Anterior cingulate cortex (tissue), 58 donors: ENCODE measurements at places on chromosomes 5 and 9.
A peak's percentile ranks its signal among the peaks of the same experiment; 100 is the strongest.

DNA sequence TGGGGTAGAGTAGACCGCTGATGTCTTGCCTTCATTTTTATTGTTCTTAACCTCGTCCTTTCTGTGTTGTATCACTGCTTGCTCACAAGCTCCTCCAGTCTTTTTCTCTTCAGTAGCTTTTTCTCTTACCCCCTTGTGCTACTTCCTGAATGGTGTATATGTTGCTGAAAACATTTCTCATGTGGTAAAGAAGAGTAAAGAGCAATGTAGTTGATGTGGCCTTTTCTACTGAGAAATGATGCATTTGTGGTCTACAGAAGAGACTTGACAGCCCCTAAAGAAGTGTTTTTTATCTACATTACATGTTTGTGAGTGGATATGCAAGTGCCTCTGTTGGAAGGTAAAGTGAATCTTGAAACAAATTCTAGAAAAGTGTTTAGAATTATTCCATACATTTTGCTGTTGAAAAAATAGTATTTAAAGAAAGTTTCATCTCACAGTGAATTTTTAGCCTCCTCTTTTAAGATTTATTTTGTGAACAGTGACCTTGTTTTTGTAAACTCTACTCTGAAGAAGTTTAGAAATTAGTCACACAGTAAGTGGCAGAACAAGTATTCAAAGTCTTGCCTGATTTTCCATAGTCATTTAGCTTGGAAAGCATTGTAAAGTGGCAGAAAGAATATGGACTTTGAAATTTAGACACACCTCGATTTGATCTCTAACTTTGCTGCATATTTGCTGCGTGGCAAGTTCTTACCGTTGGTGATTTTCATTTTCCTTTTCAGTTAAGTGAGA is 17.4 kb downstream of the CDC42SE2 start:
- no peak for DNase-seq

DNA sequence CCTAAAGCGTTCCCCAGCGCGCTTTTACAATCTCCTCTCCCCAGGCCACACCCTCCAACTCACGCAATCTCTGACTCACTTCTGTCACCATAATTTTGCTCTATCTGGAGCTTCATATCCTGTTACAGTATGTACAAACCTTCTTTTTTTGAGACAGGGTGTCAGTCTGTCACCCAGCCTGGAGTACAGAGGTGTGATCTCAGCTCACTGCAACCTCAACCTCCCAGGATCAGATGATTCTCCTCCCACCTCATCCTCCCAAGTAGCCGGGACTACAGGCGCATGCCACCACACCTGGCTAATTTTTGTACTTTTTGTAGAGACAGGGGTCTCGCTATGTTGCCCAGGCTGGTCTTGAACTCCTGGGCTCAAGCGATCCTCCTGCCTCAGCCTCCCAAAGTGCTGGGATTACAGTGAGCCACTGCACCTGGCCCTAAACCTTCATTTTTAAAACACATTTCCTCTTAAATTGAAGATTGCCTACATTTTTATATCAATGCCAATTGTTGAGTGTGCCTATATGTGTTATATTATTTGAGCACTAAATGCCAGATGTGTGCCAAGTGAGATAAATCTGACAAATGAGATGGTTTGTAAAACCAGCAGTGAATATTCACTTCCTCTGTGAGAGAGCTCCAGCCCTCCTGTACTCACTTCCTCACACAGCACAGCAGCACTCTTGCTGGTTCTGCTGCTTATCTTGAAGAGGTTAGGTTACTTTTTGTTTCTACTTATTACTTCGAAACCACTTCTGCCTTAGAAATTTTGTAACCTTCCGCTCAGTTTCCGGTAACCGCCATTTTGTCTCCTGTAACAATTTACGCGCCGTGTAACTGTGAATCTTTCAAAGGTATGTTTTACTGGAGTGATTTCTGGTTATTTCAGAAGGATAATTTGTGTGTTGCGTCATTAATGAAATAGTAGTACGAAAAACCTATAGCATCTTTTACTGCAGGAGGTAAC is 57.9 kb downstream of the DOCK8 start:
- DNase-seq, result no peak

GRCh38 chr9:131468031-131468430 is 34.7 kb upstream of the POMT1 start:
- no peak for DNase-seq

DNA sequence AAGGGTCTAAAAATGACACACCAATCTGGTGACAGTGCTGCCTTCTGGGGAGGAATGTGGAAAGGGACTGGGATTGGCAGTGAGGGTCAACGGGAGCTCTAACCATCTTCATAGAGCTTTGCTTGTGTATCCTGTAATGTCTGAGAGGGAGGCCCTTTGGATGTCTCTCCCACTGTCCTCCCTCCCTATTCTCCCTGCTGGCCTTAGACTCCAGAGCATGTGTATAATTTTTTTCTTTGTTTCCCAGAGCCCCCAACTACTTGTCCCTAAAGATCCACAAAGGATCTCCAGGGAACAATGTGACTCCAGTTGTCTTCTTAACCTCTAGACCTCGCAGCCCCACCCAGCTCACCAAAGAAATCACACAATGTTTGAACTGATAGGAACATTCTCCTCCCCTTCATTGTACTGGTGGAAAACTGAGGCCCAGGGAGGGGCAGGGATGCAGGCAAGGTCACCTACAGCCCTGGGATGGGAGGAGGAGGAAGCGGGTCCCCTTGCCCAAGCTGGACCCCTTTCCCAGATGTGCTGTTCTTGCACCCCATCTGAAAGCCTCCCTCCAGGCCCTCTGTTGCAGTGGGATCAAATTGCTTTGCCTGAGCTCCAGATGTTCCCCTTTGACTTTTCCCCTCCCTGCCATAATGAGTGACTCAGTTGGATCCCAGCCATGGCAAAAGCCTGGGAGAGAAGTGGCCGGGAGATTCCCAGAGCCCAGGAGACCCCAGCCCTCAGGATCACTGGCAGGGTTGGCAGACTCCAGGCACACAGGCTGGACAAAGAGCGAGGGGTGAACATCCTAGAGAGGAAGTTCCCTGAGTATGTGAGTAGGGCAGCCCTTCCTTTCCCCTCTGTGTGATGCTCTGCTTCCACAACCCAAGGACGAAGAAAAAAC is 21.8 kb downstream of the SPARC start:
- DNase-seq, result no peak

DNA sequence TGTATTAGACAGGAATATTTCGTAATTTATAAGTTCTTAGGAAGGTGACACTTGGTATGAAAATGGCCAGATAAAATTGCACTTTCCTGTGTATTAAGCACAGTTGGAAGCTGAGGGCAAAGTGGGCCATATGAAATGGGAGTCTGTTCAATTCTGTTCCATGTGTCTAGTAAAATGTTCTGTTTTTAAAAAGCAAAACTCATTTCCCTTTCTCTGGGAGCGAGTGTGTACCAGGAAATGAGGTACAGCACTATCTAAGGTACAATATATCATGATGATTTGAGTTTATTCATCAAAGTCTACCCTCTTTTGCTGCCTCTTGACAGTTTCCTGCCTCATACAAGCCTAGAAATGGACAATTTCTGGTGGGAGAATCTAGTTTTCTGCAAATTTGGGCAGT is 51.2 kb upstream of the KCNN2 start:
- no peak for DNase-seq

DNA sequence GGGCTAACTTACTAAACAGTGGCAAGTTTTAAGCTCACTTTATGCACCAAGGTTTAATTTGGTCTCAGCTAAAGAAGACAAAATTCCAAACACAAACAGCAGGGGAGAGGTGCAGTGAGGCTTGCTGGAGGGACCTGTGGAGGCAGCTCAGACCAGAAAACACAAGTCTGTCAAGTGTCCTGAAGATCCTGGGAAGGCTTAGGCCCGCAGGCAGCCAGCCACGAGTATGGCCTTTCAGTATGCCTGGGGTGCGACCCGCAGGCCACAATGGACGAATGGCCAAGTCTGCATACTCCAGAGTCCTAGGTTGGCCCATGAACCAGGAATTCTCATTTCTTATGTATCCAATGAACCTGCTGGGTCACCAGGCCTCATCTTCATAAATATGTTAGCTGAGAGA is 9.3 kb downstream of the CCNI2 start:
- no peak for DNase-seq

GRCh38 chr5:114174837-114175236 is 187.0 kb upstream of the KCNN2 start:
- DNase-seq, result no peak

DNA sequence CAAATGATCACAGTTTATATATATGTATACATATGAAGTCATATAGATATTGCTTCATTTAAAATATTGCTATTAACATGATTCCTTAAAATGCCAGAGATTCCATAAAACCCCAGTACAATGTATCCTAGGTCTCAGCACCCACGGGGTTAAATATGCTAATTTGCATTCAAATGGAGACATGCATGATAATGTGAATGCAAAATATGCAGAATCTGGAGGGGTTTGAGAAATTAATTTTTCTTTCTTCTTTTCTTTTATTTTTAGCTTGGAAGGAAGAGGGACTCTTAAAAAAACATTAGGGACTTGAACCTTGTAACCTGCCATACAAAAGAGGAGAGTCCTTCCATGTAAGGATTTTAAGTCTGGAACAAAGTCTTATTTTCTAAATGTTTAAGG is 211.9 kb downstream of the MEF2C start:
- DNase-seq, result no peak

DNA sequence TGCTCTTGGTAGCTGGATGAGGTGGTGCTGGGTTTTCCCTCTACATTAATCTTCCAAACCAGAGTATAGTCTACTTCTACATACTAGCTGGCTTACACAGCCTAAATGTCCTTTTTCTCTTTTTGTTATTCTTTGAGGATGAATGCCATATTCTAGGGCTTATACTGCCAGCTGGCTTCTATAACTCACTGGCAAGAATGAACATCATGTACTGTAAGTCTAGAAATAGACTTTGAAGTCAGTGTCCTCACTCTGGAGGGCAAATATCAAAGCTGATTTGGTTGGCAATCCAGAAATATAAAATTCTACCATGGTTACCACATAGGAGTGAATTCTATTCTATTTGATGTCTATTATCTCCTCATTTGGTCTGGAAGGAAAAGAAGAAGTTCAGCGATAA is 251.7 kb upstream of the TYRP1 start:
- DNase-seq, result no peak

- no peak for DNase-seq
Measured at GRCh38 chr9:98809311-98810101, 2.0 kb downstream of the GALNT12 start.

- DNase-seq, result peak; percentile 85
Measured at GRCh38 chr5:139651853-139652787, 4.0 kb downstream of the CXXC5 start.

GRCh38 chr5:89374818-89375521 is 492.0 kb upstream of the MEF2C start:
- DNase-seq, result no peak

GRCh38 chr5:178069909-178070308 is 43.4 kb upstream of the N4BP3 start:
- DNase-seq, result no peak

- DNase-seq, result no peak
Measured at GRCh38 chr5:167243463-167243862, 1048.0 kb upstream of the WWC1 start.

DNA sequence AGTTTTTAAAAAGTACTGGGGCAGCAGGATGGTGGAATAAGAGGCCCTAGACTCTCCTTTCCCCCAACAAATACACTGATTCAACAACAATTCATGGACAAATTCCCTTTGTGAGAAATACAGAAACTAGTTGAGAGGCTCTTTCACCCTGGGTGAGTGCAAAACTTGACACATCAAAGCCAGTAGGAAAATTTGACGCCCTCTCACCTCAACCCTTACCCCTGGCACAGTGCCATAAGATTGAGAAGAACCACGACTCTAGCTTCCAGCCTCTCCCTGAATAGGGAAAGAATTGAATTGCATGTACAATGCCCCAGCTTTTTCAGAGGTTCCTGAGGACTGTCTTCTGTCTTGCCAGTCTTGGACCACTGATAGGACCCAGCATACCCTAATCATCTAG is 12.3 kb downstream of the KIF4B start:
- no peak for DNase-seq

- DNase-seq, result no peak
Measured at GRCh38 chr5:97488126-97488668, 305.1 kb upstream of the RIOK2 start.

GRCh38 chr5:33639474-33639873 is 198.7 kb downstream of the TARS1 start:
- no peak for DNase-seq

- no peak for DNase-seq
Measured at GRCh38 chr5:8953016-8953415, 592.9 kb downstream of the SEMA5A start.

GRCh38 chr5:147661541-147661940 is 121.0 kb downstream of the JAKMIP2 start:
- DNase-seq, result no peak

DNA sequence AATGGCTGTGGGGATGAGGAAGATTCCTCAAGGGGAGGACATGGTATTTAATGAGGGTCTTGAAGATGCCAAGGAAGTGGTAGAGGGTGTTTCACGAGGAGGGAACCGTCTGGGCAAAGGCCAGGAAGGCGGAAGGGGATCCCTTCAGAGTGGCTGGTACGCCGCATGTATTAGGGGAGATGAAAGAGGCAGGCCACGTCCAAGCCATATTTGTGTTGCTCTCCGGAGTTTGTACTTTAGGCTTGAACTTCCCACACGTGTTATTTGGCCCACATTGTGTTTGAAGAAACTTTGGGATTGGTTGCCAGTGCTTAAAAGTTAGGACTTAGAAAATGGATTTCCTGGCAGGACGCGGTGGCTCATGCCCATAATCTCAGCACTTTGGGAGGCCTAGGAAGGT is 1.2 kb downstream of the FXN start:
- no peak for DNase-seq

GRCh38 chr5:133928587-133929393 is 39.6 kb downstream of the C5orf15 start:
- DNase-seq, result no peak

GRCh38 chr5:2430606-2431005 is 320.9 kb downstream of the IRX2 start:
- no peak for DNase-seq

- DNase-seq, result no peak
Measured at GRCh38 chr9:101479338-101480030, 43.9 kb upstream of the ALDOB start.

DNA sequence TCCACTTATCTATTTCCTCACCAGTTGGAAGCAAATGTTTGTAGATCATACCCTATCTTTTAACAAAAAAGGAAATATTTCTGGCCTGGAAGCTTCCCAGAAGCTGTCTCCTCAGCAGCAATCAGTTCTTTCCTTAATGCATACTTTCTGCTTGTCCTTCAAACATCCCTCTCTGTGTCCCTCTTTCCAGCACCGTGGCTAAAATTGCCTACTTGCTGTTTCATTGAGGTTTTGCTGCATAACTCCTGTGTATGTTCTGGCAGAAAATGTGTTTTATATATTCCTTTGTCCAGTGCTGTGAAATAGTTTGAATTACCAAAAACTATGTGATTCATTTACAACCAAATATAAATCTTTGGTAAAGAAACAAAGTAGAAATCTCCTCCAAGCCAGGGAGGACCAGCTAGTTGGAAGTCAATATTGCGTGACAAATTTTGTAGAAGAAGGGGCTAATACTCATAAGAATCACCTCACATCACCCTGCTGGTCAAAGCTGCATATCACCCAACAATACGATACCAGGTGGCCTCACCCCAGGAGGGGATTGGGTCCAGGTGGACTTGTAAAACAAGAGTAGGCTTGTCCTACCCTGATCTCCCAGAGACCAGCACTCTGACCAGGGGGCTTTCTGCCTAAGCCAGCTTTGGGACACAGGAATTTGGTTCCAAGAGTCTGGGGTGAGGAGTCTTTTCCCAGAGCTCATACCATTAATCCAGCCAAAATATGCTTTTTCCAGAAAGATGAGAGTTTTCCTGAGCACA is 198.4 kb upstream of the SNX2 start:
- DNase-seq, result no peak

GRCh38 chr5:144779368-144779767 is 608.7 kb downstream of the KCTD16 start:
- no peak for DNase-seq

GRCh38 chr5:87579678-87580077 is 166.9 kb upstream of the CCNH start:
- no peak for DNase-seq
